ENCODE measurements at places on chromosomes 3 and 15. TPM values are rescaled to one million over a fixed set of nuclear protein-coding genes. Genes with fewer than 3 reads are reported as not detected.

DNA sequence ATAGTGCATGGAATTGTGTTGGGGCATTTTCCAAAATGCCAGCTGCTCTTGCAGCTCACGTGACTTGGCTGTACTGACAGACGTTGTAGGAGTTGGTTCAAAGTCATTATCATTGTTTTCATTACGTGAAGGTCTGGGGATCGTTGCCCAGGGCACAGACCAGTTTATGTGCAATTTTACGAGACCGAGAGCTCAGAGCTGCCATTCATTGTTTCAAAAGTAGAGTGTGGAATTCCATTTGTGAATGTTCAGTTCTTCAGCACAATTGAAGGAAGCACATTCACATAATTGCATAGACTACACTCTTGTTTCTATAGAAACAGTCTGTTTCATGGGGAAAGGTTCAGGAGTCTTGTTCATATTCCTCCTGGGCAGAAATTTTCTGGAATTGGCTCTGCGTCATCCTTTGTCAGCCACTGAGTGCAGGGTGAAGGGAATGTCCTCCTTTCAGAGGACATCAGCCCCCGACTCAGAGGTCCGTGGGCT is 54.5 kb downstream of the GABRG3 start:
- no peak for DNase-seq
- H3K36me3 ChIP-seq = no peaks in the 10 kb centered on the region
- no peaks in the 10 kb centered on the region for H3K4me1 ChIP-seq
- no peak overlapping the region for H3K4me3 ChIP-seq

GRCh38 chr15:70243686-70244540 is 146.2 kb upstream of the TLE3 start:
- peaks cover 18% of the 10 kb centered on the region for H3K27me3 ChIP-seq
- no peak overlapping the region for H3K27ac ChIP-seq
- peaks cover 41% of the 10 kb centered on the region for H3K4me1 ChIP-seq
- no peak overlapping the region for H3K4me3 ChIP-seq

HRH1 gene
- total RNA-seq = 0.52 TPM

DNA sequence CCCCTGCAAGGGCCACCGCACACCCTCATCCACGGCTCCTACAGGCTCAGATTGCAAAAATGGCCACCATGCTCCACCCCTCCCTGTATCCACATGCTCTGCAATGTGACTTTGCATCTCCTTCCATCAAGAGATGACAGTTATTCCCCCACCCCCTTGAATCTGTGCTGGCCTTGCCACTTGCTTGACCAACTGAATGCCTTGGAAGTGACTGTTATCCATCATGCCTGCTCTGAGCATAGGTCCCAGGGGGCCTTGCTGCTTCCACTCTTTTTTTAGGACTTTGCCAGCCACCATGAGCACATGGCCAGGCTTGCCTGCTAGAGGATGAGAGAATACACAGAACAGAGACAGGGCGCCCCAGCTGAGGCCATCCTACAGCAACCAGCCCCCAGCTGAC is 13.6 kb downstream of the HAPLN3 start:
- H3K27ac ChIP-seq = no peak overlapping the region
- H3K27me3 ChIP-seq = no peaks in the 10 kb centered on the region
- no peak for DNase-seq
- no peak overlapping the region for H3K4me3 ChIP-seq
- peaks cover 35% of the 10 kb centered on the region for H3K36me3 ChIP-seq

RARRES1 gene
- total RNA-seq = not detected

DNA sequence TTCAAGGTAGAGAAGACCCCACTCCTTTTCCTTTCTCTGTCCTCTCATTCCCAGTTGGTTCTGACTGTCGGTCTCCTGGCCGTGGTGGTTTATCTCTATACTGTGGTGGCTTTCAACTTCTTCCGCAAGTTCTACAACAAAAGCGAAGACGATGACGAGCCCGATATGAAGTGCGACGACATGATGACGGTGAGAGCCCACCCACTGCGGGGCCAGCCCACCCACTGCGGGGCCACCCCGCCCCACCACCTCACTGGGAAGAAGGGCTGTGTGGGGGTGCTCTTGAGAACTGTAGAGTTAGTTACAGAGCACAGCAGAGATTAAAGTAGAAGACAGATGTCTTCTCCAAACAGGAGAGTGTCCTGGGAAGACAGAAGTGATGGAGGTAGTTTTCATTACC is 110.6 kb upstream of the CHRM5 start:
- no peaks in the 10 kb centered on the region for H3K4me1 ChIP-seq
- H3K27ac ChIP-seq = no peak overlapping the region
- H3K4me3 ChIP-seq = no peak overlapping the region
- DNase-seq = no peak
- no peaks in the 10 kb centered on the region for H3K27me3 ChIP-seq
- H3K36me3 ChIP-seq = no peaks in the 10 kb centered on the region

DNA sequence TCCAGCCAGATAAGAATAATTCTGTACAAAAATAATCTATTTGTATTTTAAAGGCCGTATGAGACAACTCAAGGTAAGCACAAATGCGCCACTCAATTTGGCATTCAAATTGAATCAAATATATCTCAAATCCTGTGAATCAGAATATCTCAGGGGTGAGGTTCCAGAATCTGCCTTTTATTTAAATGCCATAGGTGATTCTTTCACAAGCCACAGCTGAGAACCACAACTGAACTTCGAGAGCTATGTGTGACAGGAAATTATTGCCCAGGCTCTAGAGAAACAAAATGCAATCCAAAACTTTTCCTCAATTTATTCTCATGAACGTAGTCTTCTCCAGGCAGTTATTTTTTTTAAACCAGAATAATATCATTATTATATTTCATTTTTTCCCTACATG is 11.9 kb downstream of the ATP8B4 start:
- peaks cover 40% of the 10 kb centered on the region for H3K36me3 ChIP-seq
- DNase-seq = peak; percentile 69
- peak overlapping the region; percentile 91 for H3K27ac ChIP-seq
- peaks cover 64% of the 10 kb centered on the region for H3K4me1 ChIP-seq

AGTR1 gene
- total RNA-seq = not detected

SAMMSON gene
- not detected for total RNA-seq

APOD gene
- total RNA-seq = 2.6 TPM

- peaks cover 15% of the 10 kb centered on the region for H3K4me1 ChIP-seq
- H3K36me3 ChIP-seq = peaks cover 44% of the 10 kb centered on the region
Observed at GRCh38 chr3:170128259-170128976, 53.1 kb downstream of the PHC3 start.

MRAS gene
- total RNA-seq = 0.07 TPM

GRCh38 chr3:31185062-31185357 is 290.5 kb upstream of the GADL1 start:
- H3K36me3 ChIP-seq = no peaks in the 10 kb centered on the region
- no peak overlapping the region for H3K27ac ChIP-seq
- no peak for DNase-seq
- peaks cover 2% of the 10 kb centered on the region for H3K27me3 ChIP-seq
- no peaks in the 10 kb centered on the region for H3K4me1 ChIP-seq

GRCh38 chr3:144859161-144859560 is 887.5 kb downstream of the DIPK2A start:
- DNase-seq = no peak
- no peaks in the 10 kb centered on the region for H3K4me1 ChIP-seq
- no peaks in the 10 kb centered on the region for H3K27me3 ChIP-seq
- no peak overlapping the region for H3K4me3 ChIP-seq
- H3K36me3 ChIP-seq = no peaks in the 10 kb centered on the region
- no peak overlapping the region for H3K27ac ChIP-seq

GP9 gene
- total RNA-seq = not detected

DNA sequence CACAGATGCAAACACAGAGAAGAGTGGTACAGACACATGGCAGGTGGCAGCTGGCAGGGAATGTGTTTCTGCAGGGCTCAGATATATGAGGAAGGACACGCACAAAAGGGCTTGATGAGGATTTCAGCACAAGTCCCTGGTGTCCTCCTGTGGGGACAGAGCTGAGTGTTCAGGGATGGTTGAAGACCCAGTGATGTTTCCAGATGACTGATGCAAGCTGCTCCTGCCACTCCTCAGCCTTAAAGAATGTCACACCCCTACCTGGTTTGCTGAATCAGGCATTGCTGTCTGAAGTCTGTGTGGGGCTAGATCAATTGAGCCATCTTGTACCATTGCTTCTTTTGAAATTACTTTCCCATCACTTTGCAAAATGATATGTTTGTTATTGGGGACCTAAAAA is 40.2 kb downstream of the TNFAIP8L3 start:
- DNase-seq = peak; percentile 47
- peaks cover 23% of the 10 kb centered on the region for H3K27me3 ChIP-seq
- H3K4me1 ChIP-seq = no peaks in the 10 kb centered on the region
- H3K36me3 ChIP-seq = no peaks in the 10 kb centered on the region
